ENCODE measurements at places on chromosomes 4 and X. TPM values are rescaled to one million over a fixed set of nuclear protein-coding genes. Genes with fewer than 3 reads are reported as not detected.

Gene RBM47
- total RNA-seq: 0.13 TPM

Gene MAGEB10
- total RNA-seq: not detected

DNA sequence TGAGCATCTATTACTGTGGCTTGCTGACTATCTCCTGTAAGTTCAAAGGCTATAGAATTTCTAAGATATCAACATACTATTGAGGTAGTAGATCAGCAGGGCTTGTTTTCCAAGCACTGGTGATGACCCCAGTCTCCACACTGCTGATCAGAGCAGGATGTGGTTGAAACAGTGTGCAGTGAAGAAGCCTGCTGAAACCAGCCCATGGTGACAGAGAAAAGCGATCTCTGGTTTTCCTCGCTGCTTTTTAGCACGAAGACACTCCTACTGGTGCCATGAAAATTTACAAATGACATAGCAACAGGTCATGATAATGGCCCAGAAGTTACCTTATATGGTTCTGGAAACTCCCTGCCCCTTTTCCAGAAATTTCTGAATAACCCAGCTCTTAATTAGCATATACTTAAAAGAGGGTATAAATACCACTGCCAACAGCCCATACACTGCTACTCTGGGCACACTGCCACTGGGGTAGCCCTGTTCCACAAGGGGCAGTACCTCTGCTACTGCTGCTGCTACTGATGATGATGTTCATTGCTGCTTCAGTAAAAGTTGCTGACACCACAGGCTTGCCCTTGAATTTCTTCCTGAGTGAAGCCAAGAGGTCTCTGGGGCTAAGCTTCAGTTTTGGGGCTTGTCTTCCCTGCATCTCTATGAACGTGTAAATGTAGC, 1689.5 kb upstream of the PCDH10 start:
- DNase-seq: no peak

DNA sequence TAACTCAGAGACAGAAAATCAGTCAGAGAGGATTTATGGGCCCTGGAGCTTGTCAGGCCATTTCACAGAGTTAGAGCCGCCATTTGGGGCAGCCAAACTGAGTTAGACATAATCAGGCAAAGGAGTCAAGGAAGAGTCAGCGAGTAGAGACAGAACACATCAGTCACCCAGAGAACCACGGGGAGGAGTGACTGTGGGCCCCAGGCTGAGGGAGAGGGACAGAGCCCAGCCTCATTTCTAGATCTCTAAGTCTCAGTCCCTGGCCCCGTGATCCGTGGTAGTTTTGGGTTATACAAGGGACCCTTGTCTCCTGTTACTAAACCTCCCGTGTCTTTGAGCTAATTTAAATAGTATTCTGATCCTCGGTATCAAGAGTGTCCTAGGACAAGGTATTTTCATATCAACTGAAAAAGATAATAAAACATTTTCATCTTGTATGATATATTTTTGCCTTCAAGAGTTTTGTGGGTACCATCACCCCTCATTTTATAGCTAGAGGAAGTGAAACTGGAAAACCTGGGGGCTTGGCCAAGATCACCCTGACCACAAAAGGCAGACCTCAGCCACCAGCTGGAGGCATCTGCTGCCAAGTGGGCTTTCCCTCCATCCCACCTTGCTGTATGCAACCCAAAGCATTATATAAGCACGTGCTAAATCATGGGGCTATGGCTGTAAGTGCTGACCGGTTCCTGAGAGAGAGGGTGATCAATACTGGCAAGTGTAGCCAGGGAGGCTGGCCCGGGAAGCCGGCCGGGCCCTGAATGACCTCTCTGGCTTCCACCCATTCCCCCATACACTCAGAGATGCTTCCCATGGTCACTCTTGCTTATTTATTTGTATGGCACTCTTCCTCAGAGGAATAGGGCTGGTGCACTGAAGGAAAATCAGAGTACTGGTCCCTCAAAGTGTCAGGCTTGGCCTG, 204.1 kb downstream of the BCOR start:
- DNase-seq: no peak

- no peak for DNase-seq
These were observed 1.8 kb upstream of the PF4V1 start for GRCh38 chr4:73851293-73851692.

Gene RHOXF2
- not detected for total RNA-seq

Gene POU3F4
- total RNA-seq: not detected

DNA sequence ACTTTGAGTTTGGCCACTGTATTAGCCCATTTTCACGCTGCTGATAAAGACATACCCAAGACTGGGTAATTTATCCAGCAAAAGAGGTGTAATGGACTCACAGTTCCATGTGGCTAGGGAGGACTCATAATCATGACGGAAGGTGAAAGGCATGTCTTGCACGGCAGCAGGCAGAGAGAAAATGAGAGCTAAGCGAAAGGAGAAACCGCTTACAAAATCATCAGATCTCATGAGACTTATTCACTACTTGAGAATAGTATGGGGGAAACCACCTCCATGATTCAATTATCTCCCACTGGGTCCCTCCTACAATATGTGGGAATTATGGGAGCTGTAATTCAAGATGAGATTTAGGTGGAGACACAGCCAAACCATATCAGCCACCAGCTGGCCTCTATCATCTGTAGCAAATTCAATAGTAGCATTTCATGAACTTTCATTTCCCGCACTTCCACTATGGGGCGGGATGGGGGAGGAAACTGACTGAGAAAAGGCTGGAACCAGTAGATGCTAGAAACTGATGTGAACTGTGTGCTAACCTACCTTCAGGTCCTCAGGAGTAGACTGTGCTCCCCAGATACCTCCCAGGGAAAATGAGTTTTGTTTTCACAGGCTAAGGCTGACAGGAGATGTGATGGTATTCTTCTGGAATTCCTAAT, 35.3 kb upstream of the LGI2 start:
- no peak for DNase-seq

Gene ABCB7
- total RNA-seq: 27.6 TPM

GRCh38 chr4:183610613-183611012, 48.4 kb downstream of the RWDD4 start:
- DNase-seq: no peak

Gene HPGDS
- not detected for total RNA-seq

- no peak for DNase-seq
These were observed 44.1 kb upstream of the TLR3 start for GRCh38 chr4:186024637-186025407.

Gene FAM184B
- not detected for total RNA-seq

Gene TXK
- 1.9 TPM for total RNA-seq

DNA sequence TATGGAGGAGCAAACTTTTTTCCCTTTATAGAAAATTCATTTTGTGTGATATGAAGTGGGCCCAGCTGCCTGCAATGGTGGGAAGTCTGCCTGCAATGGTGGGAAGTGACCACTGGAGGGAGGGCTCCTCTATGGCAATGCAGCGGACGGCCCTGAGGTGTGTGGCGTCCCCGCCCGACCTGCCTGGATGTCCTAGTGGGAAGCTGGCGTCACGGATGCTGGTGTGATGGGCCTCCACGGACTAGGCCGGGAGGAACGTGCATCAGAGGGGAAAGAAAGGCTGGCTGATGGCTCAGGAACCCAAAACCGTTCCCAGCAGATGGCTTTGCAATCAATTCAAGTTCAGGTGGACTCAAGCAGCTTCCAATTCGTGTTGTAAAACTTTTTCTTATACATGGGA, 177.9 kb downstream of the AFAP1 start:
- peak; percentile 43 for DNase-seq

Gene FAT4
- 37.1 TPM for total RNA-seq
